ENCODE measurements at places on chromosomes 1 and 21. TPM values are rescaled to one million over a fixed set of nuclear protein-coding genes. Genes with fewer than 3 reads are reported as not detected.

- no peaks in the 10 kb centered on the region for H3K36me3 ChIP-seq
- peak overlapping the region; percentile 32 for H3K27ac ChIP-seq
- H3K4me1 ChIP-seq: peaks cover 9% of the 10 kb centered on the region
- DNase-seq: peak; percentile 34
These were observed 59.8 kb upstream of the MORC3 start for GRCh38 chr21:36260030-36260787.

Gene FMO1
- total RNA-seq: not detected

Gene OR10Z1
- not detected for total RNA-seq

DNA sequence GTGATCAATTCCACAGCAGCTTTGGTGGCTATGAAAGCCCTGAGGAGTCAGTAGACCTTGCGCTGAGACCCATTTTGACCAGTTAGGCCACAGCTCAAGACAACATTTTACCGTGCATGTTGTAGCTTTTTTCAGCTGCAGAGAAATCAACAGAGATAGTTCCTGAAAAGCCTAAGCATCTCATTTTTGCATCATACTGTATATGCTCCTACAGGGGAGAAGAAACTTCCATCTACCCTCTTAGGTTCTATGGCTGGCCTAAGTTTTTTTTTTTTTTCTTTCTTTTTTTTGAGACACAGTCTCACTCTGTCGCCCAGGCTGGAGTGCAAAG lies 24.8 kb upstream of the EYA3 start:
- H3K36me3 ChIP-seq: no peaks in the 10 kb centered on the region
- H3K4me1 ChIP-seq: peaks cover 10% of the 10 kb centered on the region

GRCh38 chr1:3564921-3565831 lies 46.1 kb downstream of the MEGF6 start:
- no peak overlapping the region for H3K4me3 ChIP-seq
- peak; percentile 17 for DNase-seq
- no peaks in the 10 kb centered on the region for H3K27me3 ChIP-seq
- no peaks in the 10 kb centered on the region for H3K36me3 ChIP-seq
- H3K27ac ChIP-seq: no peak overlapping the region

DNA sequence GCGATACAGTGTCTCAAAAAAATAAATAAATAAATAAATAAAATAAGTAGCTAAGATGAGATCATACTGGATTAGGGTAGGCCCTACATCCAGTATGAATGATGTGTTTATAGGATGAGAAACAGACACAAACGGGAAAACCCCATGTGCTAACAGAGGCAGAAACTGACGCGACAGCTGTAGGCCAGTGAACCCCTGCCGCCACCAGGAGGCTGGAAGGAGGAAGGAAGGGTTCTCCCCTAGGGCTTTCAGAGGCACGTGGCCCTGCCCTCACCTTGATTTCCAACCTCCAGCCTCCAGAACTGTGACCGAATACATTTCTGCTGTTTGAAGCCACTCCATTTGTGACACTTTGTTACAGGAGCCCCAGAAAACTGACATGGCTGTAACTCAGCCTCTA lies 38.5 kb downstream of the CHD5 start:
- H3K4me3 ChIP-seq: no peak overlapping the region
- H3K27me3 ChIP-seq: no peaks in the 10 kb centered on the region

Gene SPRR1A
- not detected for total RNA-seq

DNA sequence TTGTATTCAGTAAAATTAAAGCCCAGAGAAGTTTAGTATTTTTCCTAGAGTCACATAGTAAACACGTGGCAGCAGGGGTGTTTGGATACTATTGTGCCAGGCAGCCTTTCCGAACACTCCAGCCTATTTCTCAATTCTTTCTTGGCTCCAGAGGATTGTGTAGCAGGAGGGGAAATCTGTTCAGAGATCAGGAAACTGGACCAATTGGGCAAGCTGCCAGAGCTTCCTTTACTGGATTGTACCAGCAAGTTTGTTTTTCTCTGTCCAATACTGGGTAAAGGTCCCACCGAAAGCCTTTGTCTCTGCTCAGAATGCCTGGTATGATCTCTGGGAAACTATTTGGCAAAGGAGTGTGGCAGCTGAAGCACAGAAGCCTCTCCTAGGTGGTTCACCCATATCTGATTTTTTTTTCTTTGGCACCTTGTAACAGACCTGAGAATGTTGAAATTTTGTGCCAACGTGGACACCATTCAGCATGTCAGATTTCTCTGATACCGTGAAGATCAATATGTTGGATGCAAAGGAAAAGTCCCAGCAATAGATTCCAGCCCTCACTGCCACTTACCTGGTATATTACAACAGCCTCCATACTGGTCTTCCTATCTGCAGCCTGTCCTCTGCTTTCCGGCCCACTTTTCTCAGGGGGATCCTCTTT lies 126.2 kb downstream of the FGGY start:
- no peak overlapping the region for H3K4me3 ChIP-seq
- no peak for DNase-seq
- H3K36me3 ChIP-seq: no peaks in the 10 kb centered on the region
- no peaks in the 10 kb centered on the region for H3K27me3 ChIP-seq

DNA sequence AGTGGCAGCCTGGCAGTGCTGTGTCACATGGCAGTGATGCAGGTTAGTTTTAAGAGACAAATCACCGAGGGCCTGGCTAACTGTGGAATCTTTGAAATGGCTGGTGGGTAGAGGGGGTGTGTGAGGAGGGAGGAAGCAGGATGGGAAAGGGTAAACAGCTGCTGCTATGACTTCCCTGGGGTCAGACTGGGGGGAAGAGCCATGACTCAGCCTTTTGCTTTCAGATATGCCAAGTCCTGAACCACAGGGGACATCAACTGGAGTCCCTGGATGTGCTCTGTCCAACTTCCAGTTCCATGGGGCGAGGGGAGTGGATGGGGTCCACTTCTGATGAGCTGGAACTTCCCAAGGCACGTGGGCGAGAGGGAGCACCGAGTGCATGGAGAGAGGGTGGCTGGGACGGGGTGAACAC lies 121.1 kb upstream of the ADAR start:
- no peak overlapping the region for H3K4me3 ChIP-seq
- no peaks in the 10 kb centered on the region for H3K27me3 ChIP-seq
- no peak for DNase-seq
- H3K27ac ChIP-seq: no peak overlapping the region

DNA sequence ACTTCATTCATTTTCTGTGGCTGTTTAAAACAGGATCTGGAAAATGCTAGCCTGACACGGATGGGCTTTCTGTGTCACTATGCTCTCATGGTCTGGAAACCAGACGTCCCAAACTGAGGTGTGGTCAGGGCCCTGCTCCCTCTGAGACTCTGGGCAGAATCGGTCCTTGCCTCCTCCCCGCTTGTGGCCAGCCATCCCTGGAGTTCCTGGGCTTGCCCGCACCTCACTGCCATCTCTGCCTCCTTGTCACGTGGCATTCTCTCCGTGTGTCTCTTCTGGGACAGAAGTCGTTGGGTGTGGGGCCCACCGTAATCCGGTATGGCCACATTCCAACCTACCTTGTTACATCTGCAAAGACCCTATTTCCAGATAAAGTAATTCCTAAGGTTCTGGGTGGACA lies 10.1 kb upstream of the ACTRT2 start:
- H3K4me3 ChIP-seq: no peak overlapping the region
- no peaks in the 10 kb centered on the region for H3K4me1 ChIP-seq
- H3K36me3 ChIP-seq: no peaks in the 10 kb centered on the region
- no peak overlapping the region for H3K27ac ChIP-seq
- DNase-seq: no peak

Gene UTS2
- not detected for total RNA-seq

- no peaks in the 10 kb centered on the region for H3K36me3 ChIP-seq
- no peak overlapping the region for H3K27ac ChIP-seq
- no peaks in the 10 kb centered on the region for H3K4me1 ChIP-seq
- H3K27me3 ChIP-seq: no peaks in the 10 kb centered on the region
- no peak for DNase-seq
These were observed 22.7 kb upstream of the LELP1 start for GRCh38 chr1:153180556-153180955.

Gene INPP5B
- total RNA-seq: 25.1 TPM

GRCh38 chr1:61491497-61491896 lies 233.4 kb downstream of the TM2D1 start:
- no peaks in the 10 kb centered on the region for H3K4me1 ChIP-seq
- H3K4me3 ChIP-seq: no peak overlapping the region

DNA sequence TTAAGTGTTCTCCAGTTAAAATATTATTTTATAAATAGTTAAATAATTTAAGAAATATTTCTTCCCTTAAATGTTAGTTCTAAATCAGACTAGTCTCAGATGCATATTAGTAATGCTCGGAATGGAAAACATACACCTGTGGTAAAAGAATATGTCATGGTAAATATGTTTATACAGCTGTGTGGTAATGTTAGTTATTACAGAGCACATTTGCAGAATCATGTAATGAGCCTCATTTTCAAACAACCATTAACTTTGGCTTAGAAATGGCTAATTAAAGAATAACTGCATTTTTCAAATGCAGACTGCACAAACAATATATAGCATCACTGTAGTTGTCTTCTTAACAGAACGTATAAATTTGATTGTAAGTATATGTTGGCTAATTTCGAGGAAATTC lies 90.3 kb downstream of the DISP1 start:
- no peak overlapping the region for H3K27ac ChIP-seq
- no peaks in the 10 kb centered on the region for H3K36me3 ChIP-seq
- H3K27me3 ChIP-seq: no peaks in the 10 kb centered on the region
- H3K4me1 ChIP-seq: no peaks in the 10 kb centered on the region

DNA sequence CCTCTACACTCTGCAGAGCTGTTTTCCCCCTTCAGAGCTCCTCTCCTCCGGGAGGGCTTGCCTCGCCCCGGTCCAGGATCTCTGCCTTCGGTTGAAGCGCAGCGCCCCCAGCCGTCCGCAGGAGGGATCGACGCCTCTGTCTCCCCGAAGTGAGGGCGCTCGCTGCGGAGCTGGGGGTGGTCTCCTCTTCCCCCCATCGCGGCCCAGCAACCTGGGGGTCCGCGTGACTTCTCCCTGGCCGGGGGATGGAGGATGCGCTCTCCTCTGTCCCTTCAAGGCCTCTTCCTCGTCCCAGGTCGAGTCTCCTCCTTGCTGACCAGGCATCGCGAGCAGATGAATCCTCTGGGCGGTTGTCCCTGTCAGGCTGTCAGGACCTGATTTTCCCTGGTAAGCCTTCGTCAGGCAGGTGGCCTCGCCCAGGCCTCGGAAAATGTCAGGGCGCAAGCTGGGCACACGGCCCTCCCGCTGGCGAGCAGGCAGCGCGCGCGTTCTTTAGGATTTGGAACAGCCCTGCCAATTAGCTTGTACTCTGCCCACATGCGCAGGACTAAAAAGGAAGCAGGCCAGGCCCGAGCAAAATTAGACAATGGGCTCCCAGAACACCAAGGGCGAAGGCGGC lies 90.5 kb downstream of the EDEM3 start:
- no peak overlapping the region for H3K4me3 ChIP-seq
- peak; percentile 20 for DNase-seq
- H3K27me3 ChIP-seq: no peaks in the 10 kb centered on the region
- no peaks in the 10 kb centered on the region for H3K36me3 ChIP-seq
- no peaks in the 10 kb centered on the region for H3K4me1 ChIP-seq

DNA sequence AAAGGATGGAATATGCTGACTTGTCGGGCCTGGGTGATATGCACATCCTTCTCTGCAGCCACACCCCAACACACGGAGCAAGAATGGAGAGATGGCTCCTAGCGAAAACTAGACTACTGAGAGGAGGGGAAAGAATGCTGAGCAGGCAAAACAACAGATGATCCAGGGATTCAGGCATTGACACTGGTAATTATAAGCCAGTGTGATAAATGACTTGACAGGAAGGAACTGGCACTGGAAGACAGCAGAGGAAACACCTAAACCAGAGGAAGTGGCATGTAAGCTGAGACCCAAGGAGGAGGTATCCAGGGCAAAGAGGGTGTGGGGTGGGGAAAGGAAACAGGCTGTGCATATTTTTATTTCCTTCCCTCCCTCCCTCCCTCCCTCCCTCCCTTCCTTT lies 31.7 kb upstream of the KHDRBS1 start:
- H3K27me3 ChIP-seq: no peaks in the 10 kb centered on the region
- DNase-seq: peak; percentile 70
- no peaks in the 10 kb centered on the region for H3K36me3 ChIP-seq
- no peak overlapping the region for H3K27ac ChIP-seq
- H3K4me1 ChIP-seq: peaks cover 54% of the 10 kb centered on the region

- no peak overlapping the region for H3K27ac ChIP-seq
- no peak for DNase-seq
- no peaks in the 10 kb centered on the region for H3K4me1 ChIP-seq
- no peak overlapping the region for H3K4me3 ChIP-seq
- H3K27me3 ChIP-seq: no peaks in the 10 kb centered on the region
- H3K36me3 ChIP-seq: no peaks in the 10 kb centered on the region
These were observed 9.9 kb upstream of the CFHR4 start for GRCh38 chr1:196877964-196878363.

- H3K36me3 ChIP-seq: no peaks in the 10 kb centered on the region
- DNase-seq: no peak
- H3K4me1 ChIP-seq: no peaks in the 10 kb centered on the region
- no peaks in the 10 kb centered on the region for H3K27me3 ChIP-seq
These were observed 1.5 kb downstream of the SCNN1D start for GRCh38 chr1:1281533-1282321.

GRCh38 chr1:40808909-40809308 lies 25.3 kb downstream of the KCNQ4 start:
- no peaks in the 10 kb centered on the region for H3K36me3 ChIP-seq
- no peaks in the 10 kb centered on the region for H3K27me3 ChIP-seq
- H3K4me1 ChIP-seq: peaks cover 8% of the 10 kb centered on the region

Gene C1orf167
- total RNA-seq: not detected

GRCh38 chr1:148315071-148315811 lies 163.2 kb upstream of the NBPF11 start:
- no peak overlapping the region for H3K27ac ChIP-seq
- peaks cover 7% of the 10 kb centered on the region for H3K27me3 ChIP-seq
- no peak overlapping the region for H3K4me3 ChIP-seq
- H3K4me1 ChIP-seq: peaks cover 11% of the 10 kb centered on the region
- no peak for DNase-seq

DNA sequence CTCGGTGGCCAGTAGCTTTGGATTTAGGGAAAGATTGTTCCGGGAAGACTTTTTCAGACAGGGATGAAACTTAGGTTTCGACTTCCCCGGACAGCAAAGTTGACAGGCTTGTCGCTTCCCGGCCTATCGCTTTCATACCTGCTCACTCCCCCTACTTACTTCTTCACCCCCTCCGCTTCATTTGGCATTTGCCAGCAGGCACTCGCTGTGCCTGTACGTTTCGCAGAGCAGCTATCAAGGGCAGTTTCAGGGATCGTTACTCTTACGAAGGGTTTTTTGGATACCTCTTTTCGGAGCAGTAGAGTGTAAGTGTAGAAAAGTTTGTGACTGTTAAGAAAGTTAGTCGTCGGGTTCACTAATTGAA lies 393 bp downstream of the BLZF1 start:
- peaks cover 3% of the 10 kb centered on the region for H3K36me3 ChIP-seq
- peaks cover 22% of the 10 kb centered on the region for H3K4me1 ChIP-seq
- peak overlapping the region; percentile 93 for H3K4me3 ChIP-seq
- H3K27ac ChIP-seq: peak overlapping the region; percentile 92
